Stimulated activated CD8-positive, alpha-beta memory T cell treated with anti-CD3 and anti-CD28 coated beads, Interleukin-2, amount 100 ng/mL, for 1 hour (primary cell): ENCODE measurements at places on chromosomes 3 and 15.

- DNase-seq: no peak
Observed at GRCh38 chr3:197508461-197508860, 47.3 kb downstream of the BDH1 start.

DNA sequence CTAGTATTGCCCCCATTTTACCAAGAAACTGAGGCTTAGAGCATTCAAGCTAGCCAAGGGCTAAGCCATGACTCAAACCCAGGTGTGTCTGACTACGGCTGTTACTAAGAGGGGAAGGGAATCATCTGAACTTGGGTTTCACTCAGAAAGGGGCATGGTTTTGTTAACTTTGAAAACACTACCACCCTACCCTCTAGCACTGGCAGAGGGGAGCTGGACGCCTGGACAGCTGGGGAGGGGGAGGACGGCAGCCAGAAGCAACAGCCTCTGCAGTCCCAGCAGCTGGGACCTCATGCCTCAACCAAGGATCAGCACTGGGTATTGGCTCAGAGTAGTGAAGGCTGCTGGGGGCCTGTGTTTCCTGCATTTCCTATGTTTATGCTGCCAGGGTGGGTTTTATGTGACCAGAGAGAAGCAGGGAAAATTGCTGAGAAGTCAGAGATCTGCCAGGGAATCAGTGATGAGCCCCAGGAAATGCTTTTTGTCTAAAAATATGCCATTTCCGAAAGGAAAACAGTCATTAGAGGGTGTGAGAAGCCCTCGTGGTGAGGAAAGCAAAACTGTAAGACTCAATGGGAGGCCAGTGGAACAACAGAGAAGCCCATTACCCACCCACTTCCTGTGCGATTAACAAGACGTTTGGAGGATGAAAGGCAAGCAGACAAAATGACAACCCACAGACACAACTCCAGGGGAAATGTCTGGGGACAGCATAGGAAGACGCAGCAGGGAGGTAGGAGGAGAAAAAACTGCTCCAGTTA, 41.2 kb downstream of the LIPC start:
- DNase-seq: peak; percentile 5

- DNase-seq: no peak
Observed at GRCh38 chr3:77254967-77255831, 215.3 kb downstream of the ROBO2 start.

DNA sequence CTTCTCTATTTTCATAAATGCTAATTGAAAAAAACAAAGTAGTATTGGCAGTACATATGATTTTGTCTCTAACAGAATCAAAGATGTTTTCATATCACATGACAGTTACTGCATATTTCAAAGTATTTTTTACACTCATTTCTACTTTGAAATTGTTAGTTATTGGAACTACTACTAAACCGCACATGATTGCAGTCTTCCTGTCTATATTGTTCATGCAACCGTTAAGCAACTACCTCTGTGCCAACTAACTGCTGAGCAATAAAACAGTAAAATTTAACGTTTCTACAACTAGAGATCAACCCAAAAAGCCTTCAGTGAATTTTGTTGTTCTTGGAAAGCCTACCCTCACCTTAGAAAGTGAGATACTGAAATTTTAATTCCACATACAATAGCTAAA, 64.2 kb downstream of the DMXL2 start:
- DNase-seq: no peak

GRCh38 chr3:105606016-105606415, 239.3 kb downstream of the ALCAM start:
- no peak for DNase-seq

- DNase-seq: no peak
Observed at GRCh38 chr3:194512895-194513601, 26.2 kb upstream of the ATP13A3 start.

GRCh38 chr15:52567871-52568600, 794 bp downstream of the ARPP19 start:
- no peak for DNase-seq

DNA sequence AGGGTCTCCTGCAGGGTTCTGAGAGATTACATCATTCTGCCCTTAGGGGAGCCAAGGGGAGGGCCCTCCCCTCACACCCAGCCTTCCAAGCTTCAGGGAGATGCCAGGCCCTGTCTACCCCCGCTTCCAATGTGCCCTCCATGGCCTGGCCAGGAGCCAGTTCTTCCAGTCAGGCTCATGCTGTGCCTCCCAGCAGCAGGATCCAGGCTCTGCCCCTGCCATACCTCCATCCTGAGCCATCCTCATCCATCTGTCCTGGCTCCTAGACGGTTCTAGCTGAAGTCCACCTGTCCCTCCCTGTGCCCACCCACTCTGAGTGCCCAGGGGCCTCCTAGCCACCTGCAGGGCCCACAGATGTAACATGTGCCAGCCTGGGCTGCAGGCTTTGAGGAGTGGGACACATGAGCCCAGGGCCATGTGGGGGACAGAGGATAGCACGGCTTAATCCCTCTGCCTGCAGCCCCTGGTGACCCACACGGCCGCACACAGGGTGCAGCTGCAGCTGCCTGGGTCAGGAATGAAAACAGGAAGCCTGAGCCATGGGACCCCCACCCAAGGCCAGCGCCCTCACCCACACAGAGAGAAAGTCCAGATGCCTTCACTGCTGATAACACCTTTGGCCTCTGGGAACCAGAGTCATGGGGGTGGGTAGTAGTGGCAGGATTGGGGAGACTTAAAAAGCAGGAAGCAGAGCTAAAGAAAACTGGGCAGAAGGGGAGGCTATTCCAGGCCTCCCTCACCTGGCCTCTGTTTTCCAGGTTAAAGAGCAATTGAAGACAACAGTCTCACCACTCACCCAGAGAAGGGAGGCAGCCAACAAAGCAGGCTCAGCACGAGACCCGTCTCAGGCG, 11.8 kb downstream of the PLCD1 start:
- DNase-seq: no peak

DNA sequence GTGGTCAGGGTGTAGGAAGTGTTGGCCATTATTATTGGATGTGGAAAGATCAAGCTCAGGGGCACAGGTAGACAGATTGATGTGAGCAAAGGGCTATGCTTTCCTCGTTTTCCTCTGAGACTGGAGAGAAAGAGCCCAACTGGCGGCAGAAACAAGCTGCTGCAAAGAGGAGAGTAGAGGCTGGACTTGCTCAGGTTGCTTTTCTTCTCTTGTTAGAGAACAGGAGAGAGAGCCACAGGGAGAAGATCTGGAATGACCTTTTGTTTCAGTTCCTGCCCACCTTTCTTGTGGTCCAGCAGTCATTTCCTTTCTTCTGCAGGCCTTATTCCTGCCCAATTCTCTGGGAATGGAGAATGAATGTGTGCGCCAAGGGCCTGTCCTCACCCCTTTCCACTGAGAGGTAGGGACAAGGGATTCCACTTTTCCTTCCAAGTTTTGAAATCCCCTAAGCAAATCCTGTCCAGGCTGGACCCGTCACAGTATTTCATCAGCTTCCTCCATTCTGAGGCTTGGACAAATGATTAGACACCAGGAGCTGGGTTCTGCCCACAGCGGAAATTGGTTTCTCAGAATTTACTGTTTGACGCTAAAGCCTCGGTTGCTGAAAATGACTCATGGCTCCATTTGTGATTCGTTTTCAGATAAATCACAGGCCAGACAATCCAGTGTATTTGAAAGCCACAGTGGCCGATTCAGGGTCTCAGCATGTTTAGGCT, 16.1 kb downstream of the ZNF80 start:
- DNase-seq: peak; percentile 21
